ENCODE measurements at places on chromosomes 1 and 21. TPM values are rescaled to one million over a fixed set of nuclear protein-coding genes. Genes with fewer than 3 reads are reported as not detected.
A peak's percentile ranks its signal among the peaks of the same experiment; 100 is the strongest.

- H3K27me3 ChIP-seq: no peaks in the 10 kb centered on the region
- H3K36me3 ChIP-seq: no peaks in the 10 kb centered on the region
- H3K27ac ChIP-seq: no peak overlapping the region
- H3K4me3 ChIP-seq: no peak overlapping the region
Observed at GRCh38 chr1:245261786-245262185, 107.0 kb downstream of the KIF26B start.

GRCh38 chr21:14952916-14953315 is 111.9 kb downstream of the NRIP1 start:
- ATAC-seq: no peak
- no peak overlapping the region for H3K4me3 ChIP-seq
- no peaks in the 10 kb centered on the region for H3K27me3 ChIP-seq
- H3K4me1 ChIP-seq: no peaks in the 10 kb centered on the region
- H3K36me3 ChIP-seq: no peaks in the 10 kb centered on the region

GRCh38 chr21:32687643-32688345 is 40.0 kb downstream of the SYNJ1 start:
- H3K36me3 ChIP-seq: peaks cover 64% of the 10 kb centered on the region
- no peak overlapping the region for H3K27ac ChIP-seq
- H3K4me3 ChIP-seq: no peak overlapping the region
- no peak for ATAC-seq
- H3K27me3 ChIP-seq: no peaks in the 10 kb centered on the region

- H3K27me3 ChIP-seq: no peaks in the 10 kb centered on the region
- ATAC-seq: no peak
- H3K27ac ChIP-seq: no peak overlapping the region
- H3K4me1 ChIP-seq: no peaks in the 10 kb centered on the region
Observed at GRCh38 chr1:200653022-200653462, 16.7 kb downstream of the DDX59 start.

- H3K36me3 ChIP-seq: no peaks in the 10 kb centered on the region
- no peaks in the 10 kb centered on the region for H3K4me1 ChIP-seq
- no peak overlapping the region for H3K4me3 ChIP-seq
Observed at GRCh38 chr1:244548558-244549115, 87.6 kb downstream of the CATSPERE start.

DNA sequence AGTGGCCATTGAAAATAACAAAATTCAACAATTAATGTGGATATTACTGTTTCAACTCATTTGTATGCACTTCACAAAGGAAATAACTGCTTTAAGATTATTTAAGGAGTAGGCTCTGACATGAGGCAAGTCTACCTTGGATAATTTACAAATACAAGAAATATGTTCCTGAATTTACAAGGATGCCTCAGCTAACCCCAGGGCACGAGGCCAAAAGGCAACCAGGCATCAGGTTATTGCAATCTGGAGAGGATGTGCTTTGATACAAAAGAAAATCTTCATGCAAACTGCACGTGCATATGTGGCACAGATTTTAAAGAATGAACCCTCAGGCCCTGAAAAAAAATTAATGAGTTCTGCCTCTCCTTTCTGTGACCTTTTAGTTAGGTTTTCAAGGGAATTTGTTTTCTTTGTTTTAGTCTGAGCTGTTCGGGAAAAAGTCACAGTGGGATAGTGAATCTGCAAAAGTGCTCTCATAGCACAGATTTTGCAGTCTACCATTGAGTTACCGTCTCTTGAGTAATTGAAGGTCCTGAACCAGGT is 1304.2 kb upstream of the ADGRL4 start:
- no peaks in the 10 kb centered on the region for H3K4me1 ChIP-seq
- H3K27me3 ChIP-seq: no peaks in the 10 kb centered on the region
- ATAC-seq: no peak

DNA sequence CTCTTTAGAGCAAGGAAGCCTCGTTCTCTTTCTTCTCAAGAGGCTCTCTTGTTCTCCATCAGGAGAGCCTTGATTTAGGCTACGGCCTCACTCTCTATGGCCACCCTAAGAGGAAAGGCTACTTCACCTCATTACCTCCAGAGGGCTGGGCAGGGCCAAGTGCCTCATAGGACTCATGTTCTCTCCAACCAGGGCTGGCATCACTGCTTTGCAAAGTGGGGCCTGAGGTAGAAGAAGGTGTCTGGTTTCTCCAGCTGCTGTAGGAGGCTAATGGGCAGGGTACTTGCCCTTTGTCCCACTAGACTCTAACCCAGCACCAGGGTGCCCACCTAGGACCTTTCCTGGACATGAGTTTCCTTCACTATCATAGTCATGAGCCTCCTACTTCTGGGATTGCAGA is 2.1 kb upstream of the ATXN7L2 start:
- H3K27me3 ChIP-seq: no peaks in the 10 kb centered on the region
- H3K36me3 ChIP-seq: peaks cover 47% of the 10 kb centered on the region
- no peak overlapping the region for H3K27ac ChIP-seq
- H3K4me1 ChIP-seq: peaks cover 24% of the 10 kb centered on the region

GRCh38 chr1:61648983-61649742 is 75.8 kb downstream of the TM2D1 start:
- H3K36me3 ChIP-seq: no peaks in the 10 kb centered on the region
- H3K4me1 ChIP-seq: no peaks in the 10 kb centered on the region
- H3K27ac ChIP-seq: no peak overlapping the region
- no peak overlapping the region for H3K4me3 ChIP-seq

DNA sequence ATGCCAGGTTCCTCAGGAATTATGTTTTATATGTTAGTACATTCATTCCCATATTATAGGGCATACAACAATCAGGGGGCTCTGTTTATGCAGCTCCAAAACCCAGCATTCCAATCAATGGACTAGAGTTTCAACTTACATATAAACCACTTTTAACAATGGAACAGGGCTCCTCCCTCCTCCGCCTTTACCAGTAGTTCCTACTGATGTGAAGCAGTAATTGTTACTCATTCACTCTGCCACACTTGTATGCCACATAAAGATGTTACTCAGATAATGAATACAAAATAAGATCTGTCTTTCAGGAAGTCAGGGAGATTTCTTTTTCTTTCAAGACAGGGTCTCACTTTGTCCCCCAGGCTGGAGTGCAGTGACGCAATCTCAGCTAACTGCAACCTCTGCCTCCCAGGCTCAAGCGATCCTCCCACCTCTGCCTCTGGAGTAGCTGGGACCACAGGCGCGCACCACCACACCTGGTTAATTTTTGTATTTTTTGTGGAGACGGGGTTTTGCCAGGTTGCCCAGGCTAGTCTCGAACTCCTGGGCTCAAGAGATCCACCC is 17.1 kb downstream of the ZNF281 start:
- ATAC-seq: no peak
- no peaks in the 10 kb centered on the region for H3K36me3 ChIP-seq
- no peaks in the 10 kb centered on the region for H3K4me1 ChIP-seq
- no peak overlapping the region for H3K4me3 ChIP-seq

DNA sequence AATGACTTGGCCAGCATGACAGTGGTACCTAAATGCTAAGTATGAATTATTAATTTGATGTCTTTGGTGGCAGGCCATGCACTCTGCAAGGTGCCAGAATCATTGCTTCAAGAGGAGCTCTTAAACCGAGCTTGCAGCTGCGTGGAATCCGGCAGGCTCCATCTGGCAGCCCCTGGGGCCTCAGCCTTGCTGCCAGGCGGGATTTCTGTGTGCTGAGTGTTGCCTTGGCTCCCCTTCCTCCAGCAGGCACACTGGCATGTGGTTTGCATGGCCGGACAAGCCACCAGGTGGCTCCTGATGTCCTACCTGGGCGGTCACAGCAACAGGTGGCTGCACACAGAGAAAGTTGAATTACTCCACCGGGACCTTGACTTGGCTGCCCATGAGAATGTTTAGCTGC is 155.4 kb downstream of the URB2 start:
- ATAC-seq: no peak
- H3K27ac ChIP-seq: no peak overlapping the region
- H3K27me3 ChIP-seq: no peaks in the 10 kb centered on the region
- no peak overlapping the region for H3K4me3 ChIP-seq

DNA sequence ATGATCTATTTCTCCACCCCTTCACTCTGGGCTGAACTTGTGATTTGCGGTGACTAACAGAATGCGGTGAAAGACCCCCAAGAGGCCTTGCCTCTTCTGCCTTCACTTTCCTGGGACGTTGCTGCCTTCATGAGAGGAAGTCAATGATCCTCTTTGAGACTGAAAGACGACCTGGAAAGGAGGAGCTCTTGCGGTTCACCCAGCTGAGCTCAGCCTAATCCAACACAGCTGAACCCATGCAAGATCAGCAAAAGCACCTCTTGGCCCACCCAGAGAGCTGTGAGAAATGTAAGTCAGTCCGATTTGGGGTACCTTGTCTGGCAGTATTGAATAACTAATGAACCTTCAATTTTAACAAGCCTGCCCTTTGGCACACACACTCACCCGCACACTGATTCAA is 767.4 kb upstream of the TPTE start:
- no peak overlapping the region for H3K4me3 ChIP-seq
- no peaks in the 10 kb centered on the region for H3K4me1 ChIP-seq
- H3K27me3 ChIP-seq: peaks cover 32% of the 10 kb centered on the region
- ATAC-seq: no peak
- no peak overlapping the region for H3K27ac ChIP-seq
- H3K36me3 ChIP-seq: no peaks in the 10 kb centered on the region

DNA sequence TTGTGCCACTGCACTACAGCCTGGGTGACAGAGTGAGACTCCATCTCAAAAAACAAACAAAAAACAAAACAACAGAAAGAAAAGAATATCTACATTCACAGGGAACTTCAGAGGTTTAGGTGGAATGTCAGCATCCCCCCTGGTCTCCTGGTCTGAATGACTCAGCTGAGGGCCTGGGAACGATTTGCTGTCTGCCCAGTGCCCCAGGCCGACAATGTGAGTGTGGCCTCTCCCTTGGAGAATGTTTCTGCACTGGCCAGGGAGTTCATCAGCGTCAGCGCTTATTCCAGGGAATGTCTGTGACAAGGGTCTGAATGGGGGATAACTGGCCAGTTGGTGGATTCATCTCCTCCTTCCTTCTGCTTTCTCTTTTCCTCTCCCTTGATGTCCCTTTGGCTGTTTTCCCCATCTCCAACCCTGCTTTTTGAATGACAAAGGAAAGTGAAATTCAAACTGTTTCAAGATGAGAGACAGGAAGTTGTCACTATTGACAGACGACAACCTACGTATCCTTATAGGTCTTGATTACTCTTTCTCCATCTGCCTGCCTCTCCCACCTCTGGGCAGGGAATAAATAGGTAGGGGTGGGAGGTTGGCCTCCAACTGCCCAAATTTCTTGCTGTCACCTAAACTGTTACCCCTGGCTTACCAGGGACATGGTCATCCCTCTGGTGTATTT is 213.1 kb downstream of the HHAT start:
- no peaks in the 10 kb centered on the region for H3K4me1 ChIP-seq
- H3K27ac ChIP-seq: no peak overlapping the region
- no peak for ATAC-seq
- H3K4me3 ChIP-seq: no peak overlapping the region
- H3K27me3 ChIP-seq: no peaks in the 10 kb centered on the region

DNA sequence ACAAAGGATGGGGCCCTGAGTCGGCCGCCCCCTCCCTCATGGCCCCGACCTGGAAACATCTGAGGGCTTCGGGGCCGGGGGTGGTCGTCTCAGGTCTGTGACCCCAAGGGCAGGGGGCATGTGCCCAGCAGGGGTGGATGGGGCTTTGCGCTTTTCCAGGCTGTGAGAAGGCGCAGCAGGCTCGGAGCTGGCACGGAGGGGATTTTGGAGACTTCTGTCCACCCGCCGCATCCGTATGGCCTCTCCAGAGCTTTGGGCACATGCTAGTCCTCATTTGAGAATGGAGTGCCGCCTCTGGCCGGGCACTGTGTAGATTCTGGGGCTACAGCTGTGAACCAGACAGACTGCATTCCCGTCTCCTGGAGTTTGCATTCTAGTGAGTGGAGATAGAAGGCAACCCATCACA is 66.1 kb upstream of the WNT4 start:
- H3K4me3 ChIP-seq: no peak overlapping the region
- H3K36me3 ChIP-seq: no peaks in the 10 kb centered on the region
- no peaks in the 10 kb centered on the region for H3K4me1 ChIP-seq
- no peak for ATAC-seq

- H3K36me3 ChIP-seq: peaks cover 10% of the 10 kb centered on the region
- H3K4me1 ChIP-seq: peaks cover 9% of the 10 kb centered on the region
- no peak overlapping the region for H3K4me3 ChIP-seq
- H3K27ac ChIP-seq: peak overlapping the region; percentile 72
Observed at GRCh38 chr1:88731475-88732269, 47.6 kb downstream of the PKN2 start.

DNA sequence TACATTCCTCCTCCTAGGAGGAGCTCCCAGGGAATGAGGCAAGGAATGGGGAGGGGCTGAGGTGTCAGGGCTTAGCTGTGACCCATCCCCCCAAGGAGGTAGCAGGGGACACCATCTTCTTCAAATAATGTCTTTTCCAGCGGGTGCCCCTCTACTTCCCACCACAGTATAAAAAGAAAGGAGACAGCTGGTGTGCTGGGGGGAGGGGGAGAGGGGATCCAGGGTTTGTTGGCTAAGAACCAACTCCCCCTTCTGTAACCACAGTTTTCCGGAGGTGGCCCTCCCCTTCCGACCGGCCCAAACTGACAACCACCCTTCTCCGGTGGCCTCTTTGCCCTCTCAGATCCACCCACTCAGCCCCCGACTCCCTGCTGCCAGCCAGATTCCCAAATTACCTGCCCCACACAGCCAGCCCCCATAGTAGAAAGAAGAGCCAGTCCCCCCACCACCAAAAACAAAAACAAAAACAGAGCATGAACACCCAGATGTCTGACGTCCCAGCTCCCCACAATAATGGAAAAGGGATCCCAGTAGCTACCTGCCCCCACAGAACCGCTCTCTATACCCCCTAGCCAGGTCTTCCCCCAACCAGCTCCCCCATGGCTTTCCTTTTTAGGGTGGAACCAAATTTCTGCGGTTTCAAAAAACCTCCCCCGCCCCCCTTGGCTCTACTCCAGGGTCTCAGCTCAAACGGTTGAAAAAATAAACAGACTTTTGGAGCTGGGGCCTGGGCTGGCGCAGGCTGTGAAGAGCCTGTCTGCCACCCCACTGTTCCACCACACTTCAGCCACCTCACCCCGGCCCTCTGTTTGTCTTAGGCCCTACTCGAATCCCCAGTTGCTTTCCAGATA is 2.1 kb downstream of the ARHGEF2 start:
- no peaks in the 10 kb centered on the region for H3K36me3 ChIP-seq
- ATAC-seq: peak; percentile 31
- peak overlapping the region; percentile 95 for H3K27ac ChIP-seq
- peak overlapping the region; percentile 73 for H3K4me3 ChIP-seq
- H3K27me3 ChIP-seq: no peaks in the 10 kb centered on the region

GRCh38 chr1:60952612-60953111 is 129.7 kb upstream of the NFIA start:
- no peaks in the 10 kb centered on the region for H3K4me1 ChIP-seq
- H3K27me3 ChIP-seq: no peaks in the 10 kb centered on the region
- H3K27ac ChIP-seq: no peak overlapping the region
- H3K4me3 ChIP-seq: no peak overlapping the region

DNA sequence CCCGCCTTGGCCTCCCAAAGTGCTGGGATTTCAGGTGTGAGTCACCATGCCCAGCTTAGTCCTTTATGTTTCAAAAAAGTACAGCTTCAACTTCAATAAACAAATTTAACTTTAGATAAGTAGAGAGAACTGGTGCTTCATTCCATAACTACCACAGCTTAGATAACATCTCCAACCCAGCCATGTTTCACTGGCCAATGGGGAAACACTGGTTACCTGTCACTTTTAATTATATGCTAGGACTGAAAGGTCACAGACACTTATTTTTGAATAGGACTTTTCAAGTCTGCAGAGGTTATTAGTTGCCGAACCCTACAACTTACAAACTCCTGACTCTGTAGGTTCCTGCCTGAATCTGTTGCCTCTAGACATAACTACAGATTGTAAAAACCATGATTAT is 56.5 kb upstream of the ST6GALNAC3 start:
- H3K4me3 ChIP-seq: no peak overlapping the region
- no peak for ATAC-seq
- no peak overlapping the region for H3K27ac ChIP-seq

Gene LAMC2
- total RNA-seq: 15.3 TPM

Gene TNFRSF1B
- 10.9 TPM for total RNA-seq

Gene GUCA2A
- not detected for total RNA-seq

Gene LRRC71
- total RNA-seq: not detected

Gene CLEC20A
- total RNA-seq: not detected

Gene CD5L
- 0.40 TPM for total RNA-seq
